CD8-positive, alpha-beta memory T cell (primary cell): ENCODE measurements at places on chromosomes 11 and 22. TPM values are rescaled to one million over a fixed set of nuclear protein-coding genes. Genes with fewer than 3 reads are reported as not detected.

DNA sequence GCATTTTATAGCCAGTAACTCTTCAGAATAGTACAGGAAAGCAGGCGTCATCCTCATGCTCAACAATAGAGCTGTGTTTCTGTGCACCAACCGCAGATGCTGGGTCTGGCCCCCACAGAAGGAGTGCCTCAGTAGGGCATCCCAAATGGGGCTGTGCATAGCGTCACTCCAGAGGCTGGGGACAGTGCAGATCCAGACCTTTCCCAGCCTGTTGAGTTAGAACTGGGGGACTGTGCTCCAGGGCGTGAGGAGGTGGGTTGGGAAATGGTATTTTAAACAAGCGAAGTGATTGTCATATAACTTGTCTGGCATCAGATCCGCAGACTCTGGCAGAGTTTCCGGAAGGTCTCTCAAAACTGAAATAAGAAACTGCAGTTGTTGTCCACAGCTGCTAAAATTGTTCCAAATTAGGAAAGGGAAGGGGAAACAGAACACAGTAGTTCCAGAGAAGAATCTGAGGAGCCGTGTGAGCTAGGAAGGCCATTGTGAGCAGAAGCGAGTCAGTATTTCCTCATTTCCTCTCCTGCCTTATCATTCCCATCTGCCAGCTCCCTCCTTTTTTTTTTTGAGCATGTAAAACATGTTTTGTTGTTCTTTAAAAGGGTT, 52.2 kb downstream of the JAM3 start:
- no peak for DNase-seq

DNA sequence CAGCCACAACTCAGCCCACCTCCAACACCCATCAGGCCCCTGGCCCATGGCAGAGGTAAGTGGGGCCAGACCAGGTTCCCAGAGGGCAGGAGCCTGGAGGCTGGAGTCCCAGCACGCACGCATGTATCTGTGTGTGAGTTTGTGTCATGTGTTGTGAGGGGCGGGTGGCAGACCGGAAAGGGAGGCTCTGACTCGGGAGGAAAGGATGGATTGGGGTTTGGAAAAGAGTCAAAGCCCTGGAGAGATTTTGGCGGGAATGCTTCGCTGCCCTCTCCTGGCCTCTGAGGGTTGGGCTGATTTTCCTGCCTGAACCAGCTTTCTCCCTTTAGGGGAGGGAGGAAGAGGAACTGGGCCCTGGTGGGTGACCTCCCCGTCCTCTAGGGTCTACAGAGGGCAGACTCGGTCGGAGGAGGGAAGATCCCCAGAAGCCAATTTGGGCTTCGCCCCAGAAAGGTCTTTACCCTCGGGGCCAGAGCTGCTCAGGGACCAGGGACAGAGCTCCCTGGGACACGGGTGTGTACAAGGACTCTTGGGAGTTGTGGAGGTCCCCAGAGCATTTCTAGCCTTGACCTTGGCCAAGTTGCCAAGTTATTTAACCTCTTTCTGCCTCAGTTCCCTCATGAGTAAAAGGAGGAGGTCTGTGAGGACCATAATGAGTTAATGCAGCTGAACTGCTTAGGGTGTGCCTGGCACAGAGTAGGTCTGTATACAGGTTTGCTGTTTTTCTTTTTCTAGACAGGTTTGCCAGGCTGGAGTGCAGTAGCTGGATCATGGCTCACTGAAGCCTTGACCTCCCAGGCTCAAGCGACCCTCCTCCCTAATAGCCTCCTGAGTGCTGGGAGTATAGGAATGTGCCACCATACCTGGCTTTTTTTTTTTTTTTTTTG, 6.9 kb downstream of the C11orf68 start:
- DNase-seq = no peak

GRCh38 chr22:21856197-21856596, 11.2 kb downstream of the MAPK1 start:
- no peak for DNase-seq

GRCh38 chr22:45262931-45263462, 21.8 kb upstream of the UPK3A start:
- no peak for DNase-seq

GRCh38 chr11:65152122-65152521, 17.8 kb upstream of the SYVN1 start:
- no peak for DNase-seq

Gene CUL5
- 42.9 TPM for total RNA-seq

Gene OR2AG1
- not detected for total RNA-seq
